ENCODE measurements at places on chromosomes 12 and 14.

DNA sequence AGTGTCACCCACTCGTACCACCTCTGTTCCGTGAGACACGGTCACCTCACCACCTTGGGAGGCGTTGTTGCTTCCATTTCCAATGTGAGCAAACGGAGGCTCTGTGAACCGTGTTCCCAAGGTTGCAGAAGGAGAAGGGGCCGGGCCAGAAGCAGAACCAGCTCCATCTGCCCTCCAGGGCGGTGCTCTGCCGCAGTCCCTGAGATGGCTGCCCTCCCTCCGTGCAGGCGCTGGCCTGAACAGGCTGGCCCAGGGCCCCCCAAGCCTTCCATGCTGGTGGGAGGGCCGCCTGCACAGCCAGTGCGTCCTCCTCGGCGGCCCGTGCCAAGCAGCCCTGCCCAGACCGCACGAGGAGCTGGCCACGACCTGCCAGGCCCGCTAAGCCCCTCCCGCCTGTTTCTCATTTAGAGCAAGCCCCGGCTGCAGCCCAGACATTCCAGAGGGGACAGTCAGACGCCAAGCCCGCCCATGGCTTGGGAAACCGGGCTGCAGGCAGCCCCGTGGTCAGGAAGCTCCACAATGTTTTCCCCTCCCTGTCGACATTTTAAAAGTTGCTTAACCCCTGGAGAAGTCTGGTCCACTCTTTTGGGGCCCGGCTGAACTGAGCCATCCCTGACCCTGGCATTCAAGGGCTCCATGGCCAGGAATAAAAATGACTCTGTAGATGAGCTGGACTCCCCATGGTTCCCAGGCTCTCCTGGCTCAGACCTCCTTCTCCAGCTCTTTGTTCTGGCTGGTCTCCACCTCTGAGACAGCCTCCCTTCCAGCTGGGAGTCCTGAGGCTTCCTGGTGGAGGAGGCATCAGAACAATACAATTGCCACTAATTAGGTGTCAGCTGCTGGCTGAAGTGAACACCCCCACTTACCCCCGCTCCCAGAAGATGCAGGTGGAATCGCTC lies 236.0 kb downstream of the BCL11B start:
- DNase-seq, result peak; percentile 52

- DNase-seq, result no peak
Measured at GRCh38 chr14:99609245-99610170, 5.5 kb upstream of the CCDC85C start.

- DNase-seq, result no peak
Measured at GRCh38 chr14:65069874-65070413, 32.4 kb downstream of the MAX start.

DNA sequence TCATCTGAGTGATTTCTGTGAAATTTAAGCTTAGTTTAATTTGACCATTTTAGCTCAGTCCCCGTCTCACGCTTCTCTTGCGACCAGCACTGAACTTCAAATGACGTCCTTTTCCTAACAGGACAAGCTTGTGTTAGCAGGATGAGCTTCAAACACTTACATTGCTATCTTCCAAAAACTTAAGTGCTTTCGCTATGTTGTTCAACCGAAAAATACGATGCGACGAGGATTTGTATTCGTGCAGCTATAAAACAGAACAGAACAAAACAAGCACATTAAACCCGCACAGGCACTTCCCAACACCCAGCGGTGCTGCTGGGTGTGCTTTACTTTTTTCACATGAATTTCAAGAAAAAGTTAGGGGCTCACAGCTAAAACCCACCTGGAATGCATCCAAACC lies 64.2 kb upstream of the DICER1 start:
- DNase-seq, result no peak

DNA sequence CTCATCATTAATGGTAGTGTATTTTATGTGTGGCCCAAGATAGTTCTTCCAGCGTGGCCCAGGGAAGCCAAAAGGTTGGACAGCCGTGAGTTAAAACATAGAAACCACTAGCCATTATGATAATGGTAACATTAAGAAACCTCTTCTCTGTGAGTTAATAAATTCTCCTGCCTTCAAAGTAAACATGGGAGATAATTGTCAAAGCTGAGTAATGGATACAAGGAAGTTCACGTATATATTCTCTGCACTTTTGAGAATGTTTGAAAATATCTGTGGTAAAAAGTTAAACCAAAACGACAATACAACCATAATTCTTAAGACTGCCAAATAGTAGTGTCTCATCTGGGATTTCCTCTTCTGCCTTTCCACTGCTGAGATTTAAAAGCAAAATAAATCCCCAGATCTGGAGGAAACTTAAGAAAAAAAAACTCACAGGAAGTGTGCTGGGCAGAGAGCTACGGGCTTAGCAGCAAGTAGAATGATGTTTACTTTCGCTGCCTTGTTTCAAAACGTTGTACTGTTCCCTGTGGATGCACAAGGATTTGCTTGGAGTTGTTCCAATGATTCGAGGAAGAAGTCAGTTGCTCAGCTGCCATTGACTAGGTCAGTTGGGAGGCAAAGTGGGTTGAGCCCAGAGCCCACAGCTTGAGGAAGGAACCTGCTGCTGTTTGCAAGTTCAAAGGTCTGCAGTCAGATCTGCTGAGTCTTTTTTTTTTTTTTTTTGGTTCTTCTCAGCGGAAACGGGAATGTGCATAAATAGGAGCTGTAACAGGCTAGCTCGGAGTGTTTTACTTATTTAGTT lies 1.7 kb downstream of the TPCN1 start:
- DNase-seq, result peak; percentile 56

DNA sequence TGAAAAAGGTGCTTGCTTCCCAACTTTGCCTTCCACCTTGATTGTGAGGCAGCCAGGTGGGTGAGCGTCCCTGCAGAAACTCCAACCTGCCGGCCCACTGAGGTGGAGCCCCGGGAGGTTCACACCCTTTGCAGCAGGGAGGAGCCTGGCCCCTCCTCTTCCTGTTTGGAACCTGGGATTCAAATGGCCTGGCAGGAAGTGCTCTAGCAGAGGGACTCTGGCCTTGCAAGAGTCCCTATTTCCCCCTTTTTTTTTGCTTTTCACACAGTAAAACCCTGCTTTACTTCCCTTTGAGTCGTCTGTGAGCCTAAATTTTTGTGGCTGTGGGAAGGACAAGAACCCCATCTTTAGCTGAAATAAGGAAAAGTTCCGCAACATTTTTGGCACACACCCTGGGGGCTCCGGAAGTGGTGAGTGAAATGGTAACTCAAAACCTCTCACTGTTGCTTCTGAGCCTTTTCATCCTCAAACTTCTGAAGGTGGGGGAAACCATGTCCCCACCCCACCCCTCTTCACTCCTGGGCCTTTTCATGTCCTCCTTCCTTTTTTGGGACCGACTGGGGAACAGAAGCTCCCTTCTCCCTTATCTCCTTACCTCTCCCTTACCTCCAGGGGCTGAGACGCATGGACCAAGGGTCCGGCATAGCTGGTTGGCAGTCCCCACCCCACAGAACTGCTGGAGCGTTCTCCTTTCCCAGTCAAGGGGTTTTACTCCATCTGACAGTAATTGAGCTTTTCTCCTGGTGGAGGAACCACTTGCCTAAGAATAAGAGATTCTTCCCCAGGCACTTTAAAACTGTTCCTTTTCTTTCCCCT lies 102.0 kb downstream of the KCNMB4 start:
- DNase-seq, result no peak

- DNase-seq, result no peak
Measured at GRCh38 chr14:61403411-61403810, 82.0 kb downstream of the PRKCH start.

DNA sequence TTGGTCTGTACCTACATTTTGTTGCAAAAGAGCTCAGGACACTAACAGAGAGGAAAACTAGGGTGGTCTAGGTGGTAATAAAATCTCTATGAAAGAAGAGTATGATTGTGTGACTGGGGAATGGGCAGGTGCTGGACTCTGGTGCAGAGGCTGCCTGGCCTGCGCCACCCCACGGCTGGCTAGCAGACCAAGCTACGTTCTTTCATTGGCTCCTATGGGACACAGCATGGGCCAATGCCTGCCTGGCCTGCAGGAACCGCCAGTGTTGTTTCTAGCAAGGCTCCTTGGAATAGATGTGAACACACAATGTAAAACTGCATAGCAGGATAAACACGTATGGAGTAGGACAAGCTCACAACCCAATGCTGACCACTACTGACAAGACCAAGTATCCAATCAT lies 51.7 kb upstream of the CORO1C start:
- no peak for DNase-seq

GRCh38 chr12:91877022-91877421 lies 268.6 kb downstream of the BTG1 start:
- no peak for DNase-seq

DNA sequence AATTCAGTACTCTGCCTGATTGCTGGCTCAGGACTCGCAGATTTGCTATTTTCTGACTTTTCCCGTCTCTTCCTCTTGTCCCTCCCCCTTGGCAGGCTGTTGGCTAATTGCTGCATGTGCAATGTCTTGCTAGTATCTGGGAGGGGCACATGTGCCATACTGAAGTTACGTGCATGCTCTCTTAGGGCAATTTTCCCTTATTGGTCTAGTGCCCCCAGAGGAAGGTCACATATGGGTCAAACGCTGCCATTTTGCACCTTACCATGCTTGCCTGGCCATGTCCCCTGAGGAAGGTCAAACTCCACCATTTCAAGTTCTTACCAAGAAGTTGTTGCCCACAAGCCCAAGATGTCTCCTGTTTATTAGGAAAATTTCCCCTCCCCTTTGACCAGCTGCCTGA lies 13.9 kb upstream of the ERC1 start:
- no peak for DNase-seq

GRCh38 chr12:55736780-55737580 lies 5.9 kb upstream of the GDF11 start:
- no peak for DNase-seq

GRCh38 chr14:22981876-22982476 lies 375 bp downstream of the AJUBA start:
- DNase-seq, result no peak

GRCh38 chr12:42140901-42141300 lies 3.8 kb downstream of the GXYLT1 start:
- DNase-seq, result no peak

DNA sequence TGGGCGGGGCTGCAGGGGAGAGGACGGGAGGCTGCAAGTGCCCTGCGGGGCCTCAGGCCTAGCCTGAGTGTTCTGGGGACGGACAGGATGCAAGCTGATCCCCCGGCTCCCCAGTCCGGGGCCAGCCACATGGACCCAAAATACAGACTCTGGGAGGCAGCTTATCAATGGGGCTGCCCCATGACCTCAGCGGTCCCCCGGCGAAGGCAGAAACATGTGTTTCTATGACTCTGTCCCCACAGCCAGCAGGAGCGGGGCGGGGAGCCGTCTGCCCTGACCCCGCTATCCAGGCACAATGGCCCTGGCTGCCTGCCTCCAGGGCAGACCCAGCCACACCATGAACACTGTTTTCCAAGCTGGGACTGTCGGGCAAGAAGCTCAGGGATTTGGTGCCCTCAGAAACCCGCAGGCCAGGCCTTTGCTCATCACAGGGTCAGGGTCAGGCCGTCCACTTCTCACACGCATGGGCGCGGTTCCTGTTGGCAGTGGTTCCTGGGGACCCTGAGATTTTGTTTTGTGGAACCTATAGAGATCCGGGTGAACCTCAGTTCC lies 75.0 kb downstream of the RFLNA start:
- no peak for DNase-seq

- no peak for DNase-seq
Measured at GRCh38 chr14:89351221-89351515, 65.9 kb downstream of the FOXN3 start.

DNA sequence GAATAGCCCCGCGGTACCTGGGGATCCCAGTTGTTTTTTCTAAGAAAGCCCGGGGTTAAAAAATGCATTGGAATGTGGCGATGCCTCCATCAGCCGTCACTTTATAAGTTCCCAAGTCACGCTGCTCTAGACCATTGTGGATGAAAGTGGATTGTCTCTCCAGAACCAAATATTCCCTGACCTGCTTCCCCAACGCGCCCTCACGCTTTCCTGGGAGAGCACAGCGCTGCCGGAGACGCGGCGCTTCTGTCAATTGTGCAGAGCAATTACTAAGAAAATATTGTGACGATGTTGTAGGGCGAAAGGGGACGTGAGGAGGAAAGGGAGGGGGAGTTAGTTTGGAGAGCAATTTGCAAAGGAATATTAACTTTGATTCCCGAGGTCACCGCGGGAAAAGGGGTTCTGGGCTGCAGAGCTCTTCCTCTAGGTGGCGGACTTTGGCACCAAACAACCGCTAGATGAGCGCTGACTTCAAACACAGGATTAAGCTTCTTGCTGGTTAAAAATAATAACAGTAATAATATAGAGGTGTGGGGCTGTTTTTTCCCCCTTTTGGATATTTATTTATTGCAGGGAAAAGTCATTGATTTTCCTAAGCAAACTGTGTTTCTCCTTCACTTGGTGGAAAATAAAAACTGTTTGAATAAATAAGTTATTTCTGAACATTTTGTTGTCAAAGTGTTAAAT lies 9.6 kb upstream of the FOXG1 start:
- no peak for DNase-seq

- no peak for DNase-seq
Measured at GRCh38 chr12:112466835-112467234, 48.1 kb downstream of the PTPN11 start.

DNA sequence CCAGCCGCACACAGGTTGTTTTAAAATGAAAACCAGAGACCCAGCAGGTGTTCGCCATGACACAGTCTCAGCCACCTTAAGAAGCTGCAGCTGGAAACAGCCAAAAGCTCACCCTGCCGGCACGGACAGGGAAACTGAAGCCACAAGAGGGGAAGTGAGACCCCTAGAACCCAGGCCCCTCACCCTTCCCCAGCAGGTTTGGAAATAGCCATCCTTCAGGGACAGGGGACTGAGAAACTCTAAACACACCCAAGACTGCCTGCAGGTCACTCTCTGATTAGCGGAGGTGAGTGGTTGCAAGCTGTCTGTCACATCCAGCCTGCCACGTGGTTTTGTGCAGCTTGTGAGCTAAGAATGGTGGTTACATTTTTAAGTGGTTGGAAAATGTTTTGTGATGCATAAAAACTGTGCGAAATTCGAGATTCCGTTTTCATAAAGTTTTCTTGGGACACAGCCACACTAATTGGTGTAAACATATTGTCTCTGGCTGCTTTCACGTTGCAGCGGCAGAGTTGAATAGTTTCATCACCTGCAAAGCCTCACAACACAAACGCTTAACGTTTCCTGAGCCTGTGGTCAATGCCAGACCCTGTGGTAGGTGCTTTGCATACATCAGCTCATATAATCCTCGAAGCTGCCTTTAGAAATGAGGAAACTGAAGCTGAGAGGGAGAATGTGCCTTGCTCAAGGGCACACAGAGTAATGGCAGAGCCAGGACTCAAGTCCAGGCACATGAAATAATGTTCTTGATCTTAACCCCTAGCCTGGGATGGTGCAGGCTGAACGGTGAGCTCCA lies 1.7 kb upstream of the SELPLG start:
- no peak for DNase-seq

- DNase-seq, result no peak
Measured at GRCh38 chr14:61911574-61911973, 149.4 kb downstream of the SNAPC1 start.

GRCh38 chr14:60622210-60622916 lies 26.9 kb downstream of the SIX1 start:
- DNase-seq, result no peak

- DNase-seq, result no peak
Measured at GRCh38 chr12:123941624-123942237, 30.9 kb downstream of the CCDC92 start.
